ENCODE measurements at places on chromosomes 2 and 18.

DNA sequence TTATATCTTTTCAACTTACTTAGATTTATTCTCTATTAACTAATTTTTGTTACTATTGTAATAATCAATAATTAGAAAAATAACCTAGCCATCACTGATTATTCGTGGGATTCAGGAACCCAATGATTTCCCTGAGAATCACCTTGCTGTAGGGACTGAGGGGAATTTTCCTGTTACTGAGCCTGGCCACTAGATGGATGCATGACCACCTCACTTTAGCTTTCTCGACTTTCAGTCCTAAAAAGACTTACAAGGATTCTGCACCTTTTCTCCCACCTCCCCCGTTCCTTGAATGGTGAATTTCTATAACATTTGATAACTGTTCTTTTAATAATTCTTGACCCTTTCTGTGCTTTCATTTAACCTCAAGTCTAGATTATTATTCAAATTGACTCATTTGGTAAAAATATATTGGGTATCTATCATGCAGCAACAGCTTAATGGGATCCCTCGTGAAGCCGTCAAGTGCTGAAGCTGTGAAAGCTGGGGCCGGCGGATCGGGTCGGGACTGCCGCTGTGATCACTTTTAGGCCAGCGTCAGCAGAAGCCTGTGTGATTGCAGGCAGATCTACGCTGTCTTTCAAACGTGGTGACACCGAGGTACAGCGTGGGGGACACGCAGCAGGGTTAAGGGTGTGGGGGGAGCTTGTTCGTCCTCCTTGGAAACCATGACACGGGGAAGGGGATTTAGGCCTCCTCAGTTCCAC lies 38.8 kb upstream of the TMEM18 start:
- no peak for DNase-seq

- DNase-seq, result no peak
Measured at GRCh38 chr18:61335684-61336555, 2.7 kb downstream of the CDH20 start.

- DNase-seq, result no peak
Measured at GRCh38 chr2:99079226-99079625, 62.3 kb upstream of the C2orf15 start.

DNA sequence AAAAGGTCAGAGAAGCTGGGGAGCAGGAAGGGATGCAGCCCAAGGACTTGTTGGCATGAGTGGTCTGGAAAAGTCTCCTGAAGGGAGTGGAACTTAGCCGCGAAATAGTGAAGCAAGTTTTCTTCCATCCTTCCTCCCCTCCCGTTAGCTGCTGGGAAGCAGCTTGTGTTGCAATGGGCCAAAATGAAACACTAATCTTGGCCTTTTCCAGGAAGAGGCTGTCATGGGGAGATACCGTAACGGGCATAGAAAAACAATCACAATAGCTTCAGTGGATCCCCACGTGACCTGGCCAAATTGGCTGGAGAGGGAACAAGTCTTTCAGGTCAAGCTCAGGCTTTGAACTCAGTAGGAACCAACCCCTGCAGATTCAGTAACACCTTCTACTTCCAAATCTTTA lies 49.3 kb downstream of the SEMA4F start:
- DNase-seq, result no peak

GRCh38 chr2:109440499-109441156 lies 173.1 kb downstream of the SEPTIN10 start:
- DNase-seq, result no peak
